Osteocyte (in vitro differentiated cells): ENCODE measurements at places on chromosomes 13 and 19.

DNA sequence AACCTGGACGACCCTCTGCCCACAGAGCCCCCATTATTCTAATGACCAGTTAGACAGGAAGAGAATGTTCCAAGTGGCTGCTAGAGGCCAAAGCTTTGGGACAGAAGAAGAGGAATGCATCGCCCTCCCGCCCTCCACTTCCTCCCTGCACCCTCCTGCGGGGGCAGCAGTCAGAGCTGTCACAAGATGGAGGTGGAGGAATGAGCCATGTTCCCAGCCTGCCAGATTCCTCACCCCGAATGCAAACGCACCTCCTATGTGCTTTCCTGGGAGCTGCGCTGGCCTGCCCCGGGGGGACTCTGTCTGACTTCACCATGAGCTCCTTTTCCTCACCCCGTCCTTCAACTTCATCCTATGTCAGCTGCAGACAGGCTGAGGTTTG, 1.7 kb downstream of the YJEFN3 start:
- DNase-seq = no peak

DNA sequence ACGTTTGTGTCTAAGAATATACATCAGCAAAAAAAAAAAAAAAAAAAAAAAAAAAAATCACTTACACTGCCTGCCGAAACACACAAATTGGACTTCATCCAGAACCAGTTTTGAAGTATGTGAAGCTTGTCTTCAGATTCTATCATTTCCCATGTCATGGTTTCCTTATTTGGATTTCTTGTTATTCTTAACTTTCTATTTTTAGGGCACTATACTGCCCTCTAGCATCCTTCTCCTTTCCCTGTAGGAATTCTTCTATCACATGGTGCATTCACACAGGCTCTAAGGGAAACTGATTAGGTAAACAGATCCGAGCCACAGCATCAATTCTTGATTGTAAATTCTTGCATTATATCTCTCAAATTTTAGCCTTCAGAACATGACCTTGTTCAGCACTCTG, 1507.5 kb downstream of the OLFM4 start:
- DNase-seq = no peak

DNA sequence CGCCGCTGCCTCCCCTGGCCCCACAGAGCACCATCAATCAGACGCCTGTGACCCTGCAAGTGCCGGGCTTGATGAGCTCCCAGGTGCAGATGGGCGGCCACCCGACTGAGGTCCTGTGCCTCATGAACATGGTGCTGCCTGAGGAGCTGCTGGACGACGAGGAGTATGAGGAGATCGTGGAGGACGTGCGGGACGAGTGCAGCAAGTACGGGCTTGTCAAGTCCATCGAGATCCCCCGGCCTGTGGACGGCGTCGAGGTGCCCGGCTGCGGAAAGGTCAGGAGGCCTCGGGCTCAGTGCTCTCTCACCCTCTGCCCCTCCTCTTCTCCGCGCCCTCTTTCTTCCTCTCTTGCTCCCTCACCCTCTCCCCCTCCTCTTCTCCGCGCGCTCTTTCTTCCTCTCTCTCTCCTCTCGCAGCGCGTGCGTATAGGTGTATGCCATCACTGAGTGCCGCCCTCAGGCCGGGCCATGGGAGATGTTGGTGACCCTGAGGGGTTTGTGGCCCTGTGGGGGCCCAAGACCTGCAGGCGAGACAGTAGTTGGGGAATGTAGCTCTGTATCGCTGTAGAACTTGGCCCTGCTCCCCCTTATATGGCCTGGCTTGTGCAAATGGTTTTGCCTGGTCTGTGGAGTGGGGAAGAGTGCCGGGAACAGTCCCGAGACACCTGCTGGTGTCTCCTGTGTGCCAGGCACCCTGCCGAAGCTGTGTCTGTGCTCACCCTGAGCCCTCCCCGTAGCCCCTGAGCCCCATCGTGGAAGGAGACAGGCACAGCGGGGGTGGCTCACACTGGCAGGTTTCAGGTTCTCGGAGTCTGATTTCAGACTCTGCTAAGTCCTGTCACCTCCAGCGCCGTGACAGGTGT, 5.4 kb upstream of the EPN1 start:
- DNase-seq = no peak

GRCh38 chr13:44206434-44206833, 167.2 kb upstream of the SERP2 start:
- DNase-seq = no peak

DNA sequence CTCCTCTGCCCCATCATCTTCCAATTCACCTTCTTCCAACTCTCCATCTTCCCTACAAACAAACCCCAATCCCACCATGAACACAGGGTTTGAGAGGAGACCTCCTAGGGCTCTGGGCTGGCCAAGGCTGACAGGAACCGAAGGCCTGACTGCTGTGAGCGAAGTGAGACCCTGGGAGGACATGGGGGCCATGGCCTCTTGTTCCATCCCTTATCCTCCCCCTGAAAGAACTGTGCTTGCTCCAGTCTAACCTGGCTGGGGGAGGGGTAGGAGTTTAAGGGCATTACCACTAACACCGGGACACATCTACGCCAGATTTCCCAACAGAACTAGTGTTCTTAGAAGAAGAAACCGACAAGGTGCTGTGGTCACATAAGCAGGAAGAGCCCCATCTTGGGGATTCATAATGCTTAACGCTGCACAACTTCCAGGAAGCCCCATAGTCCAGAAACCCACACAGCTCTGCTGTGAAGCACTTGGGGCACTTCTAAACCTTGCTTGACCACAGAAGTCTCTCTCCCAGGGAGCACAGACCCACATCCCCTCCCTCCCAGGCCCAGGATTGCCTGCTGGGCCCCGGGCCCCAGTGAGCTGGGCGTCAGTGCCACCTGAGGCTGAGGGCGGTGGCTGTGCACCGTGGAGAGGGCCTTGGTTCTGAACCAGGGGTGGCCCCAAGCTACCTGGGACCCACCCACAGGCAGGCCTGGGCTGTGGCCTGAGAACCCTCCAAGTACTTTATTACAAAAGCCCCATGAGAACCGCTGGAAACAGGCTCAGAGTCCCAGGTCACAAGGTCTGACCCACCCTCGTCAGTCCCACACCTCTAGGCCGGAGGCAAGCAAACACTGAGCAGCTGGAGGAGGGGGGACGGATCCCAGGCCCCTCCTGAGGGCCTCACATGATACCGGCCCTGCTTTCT, 18.8 kb downstream of the ZC3H4 start:
- DNase-seq = no peak

GRCh38 chr13:26062853-26063444, 11.1 kb upstream of the SHISA2 start:
- DNase-seq = no peak
